ENCODE measurements at places on chromosomes 4 and X.
A peak's percentile ranks its signal among the peaks of the same experiment; 100 is the strongest.

GRCh38 chrX:32825009-32825408 is 386.3 kb downstream of the DMD start:
- DNase-seq, result no peak

GRCh38 chr4:169660929-169661328 is 40.6 kb downstream of the CLCN3 start:
- no peak for DNase-seq

- DNase-seq, result no peak
These were observed 353 bp upstream of the SMIM10 start for GRCh38 chrX:134990475-134990800.

GRCh38 chrX:35622040-35622439 is 176.1 kb upstream of the MAGEB16 start:
- no peak for DNase-seq

- DNase-seq, result no peak
These were observed 82.1 kb upstream of the GPC4 start for GRCh38 chrX:133497356-133497755.

- no peak for DNase-seq
These were observed 68.0 kb downstream of the TMA16 start for GRCh38 chr4:163562496-163562895.

GRCh38 chr4:153705743-153706468 is 21.8 kb downstream of the TLR2 start:
- no peak for DNase-seq

DNA sequence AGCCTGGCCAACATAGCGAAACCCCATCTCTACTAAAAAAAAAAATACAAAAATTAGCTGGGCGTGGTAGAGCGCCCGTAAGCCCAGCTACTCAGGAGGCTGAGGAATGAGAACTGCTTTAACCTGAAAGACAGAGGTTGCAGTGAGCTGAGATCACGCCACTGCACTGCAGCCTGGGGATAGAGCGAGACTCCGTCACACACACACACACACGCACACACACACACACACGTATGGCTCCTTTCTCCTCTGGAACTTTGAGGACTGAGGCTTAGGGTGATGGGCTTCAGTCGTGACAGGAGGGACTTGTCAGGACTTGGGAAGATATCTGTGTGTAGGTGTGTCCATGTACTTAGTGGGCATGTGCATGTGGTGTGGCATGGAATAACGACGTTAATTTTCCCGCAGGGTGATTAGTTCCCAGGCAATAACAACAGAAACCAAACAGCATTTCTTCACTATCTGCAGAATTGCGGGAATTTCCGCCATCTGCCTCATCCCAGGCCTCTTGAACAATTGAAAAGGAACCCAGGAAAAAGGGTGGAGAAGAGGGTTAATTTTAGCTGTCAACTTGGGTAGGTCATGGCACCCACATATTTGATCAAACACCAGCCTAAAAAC is 47.7 kb downstream of the RWDD4 start:
- no peak for DNase-seq

- peak; percentile 77 for DNase-seq
These were observed 189.9 kb downstream of the NWD2 start for GRCh38 chr4:37434469-37434868.

DNA sequence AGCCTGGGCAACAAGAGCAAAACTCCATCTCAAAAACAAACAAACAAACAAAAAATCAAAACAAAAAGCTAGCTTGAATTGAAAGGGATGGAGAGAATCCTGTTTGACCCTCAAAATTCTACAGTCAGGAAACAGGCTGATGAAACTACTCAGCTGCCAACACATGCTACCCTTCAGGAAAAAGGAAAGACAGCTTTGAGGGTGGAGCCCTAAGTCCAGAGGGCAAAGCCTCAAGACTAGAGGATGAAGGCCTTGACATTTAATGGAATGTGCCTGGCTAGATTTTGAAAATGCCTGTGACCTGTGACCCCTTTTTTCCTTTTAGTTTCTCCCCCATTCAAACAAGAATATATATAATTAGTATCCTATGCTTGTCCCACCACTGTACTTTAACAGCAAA is 27.1 kb downstream of the MORC4 start:
- DNase-seq, result no peak

GRCh38 chr4:39936565-39937418 is 40.9 kb downstream of the PDS5A start:
- DNase-seq, result no peak

DNA sequence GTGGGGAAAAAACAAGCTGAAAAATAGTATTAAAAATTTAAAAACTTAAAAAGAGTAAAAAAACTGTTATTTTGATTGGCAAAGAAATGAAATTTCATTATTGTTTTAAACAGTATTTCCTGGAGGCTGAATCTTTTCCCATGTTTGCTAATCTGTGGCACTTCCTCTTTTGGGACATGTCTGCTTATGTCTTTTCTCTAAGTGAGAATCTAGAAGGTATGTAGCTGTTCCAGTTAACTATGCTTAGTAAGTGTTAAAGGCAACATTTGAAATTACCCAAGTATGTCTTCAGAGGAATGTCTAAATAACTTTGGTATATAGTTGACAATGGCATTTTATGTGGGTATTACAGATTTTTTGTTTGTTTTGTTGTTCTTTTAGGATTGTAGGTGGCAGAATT is 81.6 kb upstream of the TBC1D9 start:
- DNase-seq, result no peak

GRCh38 chr4:141011901-141012315 is 121.4 kb downstream of the RNF150 start:
- no peak for DNase-seq

DNA sequence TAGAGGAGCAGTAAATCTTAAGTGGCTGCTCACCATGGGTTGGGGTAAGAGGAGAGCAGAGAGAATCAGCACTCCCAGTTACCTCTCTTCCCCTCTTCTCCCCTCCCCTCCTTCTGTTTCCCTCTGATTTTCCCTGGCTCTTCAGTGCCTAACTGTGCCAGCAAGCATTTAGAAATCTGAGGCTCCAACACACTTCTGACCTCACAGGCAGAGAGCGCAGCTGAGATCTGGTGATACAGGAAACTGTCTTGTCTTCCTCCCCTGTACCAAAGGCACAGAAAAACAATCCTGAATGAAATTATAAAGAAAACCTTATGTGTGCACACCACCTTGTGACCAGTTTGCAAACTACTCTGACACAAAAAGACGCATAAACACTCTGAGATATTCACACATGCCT is 82.4 kb upstream of the SMIM10 start:
- no peak for DNase-seq

DNA sequence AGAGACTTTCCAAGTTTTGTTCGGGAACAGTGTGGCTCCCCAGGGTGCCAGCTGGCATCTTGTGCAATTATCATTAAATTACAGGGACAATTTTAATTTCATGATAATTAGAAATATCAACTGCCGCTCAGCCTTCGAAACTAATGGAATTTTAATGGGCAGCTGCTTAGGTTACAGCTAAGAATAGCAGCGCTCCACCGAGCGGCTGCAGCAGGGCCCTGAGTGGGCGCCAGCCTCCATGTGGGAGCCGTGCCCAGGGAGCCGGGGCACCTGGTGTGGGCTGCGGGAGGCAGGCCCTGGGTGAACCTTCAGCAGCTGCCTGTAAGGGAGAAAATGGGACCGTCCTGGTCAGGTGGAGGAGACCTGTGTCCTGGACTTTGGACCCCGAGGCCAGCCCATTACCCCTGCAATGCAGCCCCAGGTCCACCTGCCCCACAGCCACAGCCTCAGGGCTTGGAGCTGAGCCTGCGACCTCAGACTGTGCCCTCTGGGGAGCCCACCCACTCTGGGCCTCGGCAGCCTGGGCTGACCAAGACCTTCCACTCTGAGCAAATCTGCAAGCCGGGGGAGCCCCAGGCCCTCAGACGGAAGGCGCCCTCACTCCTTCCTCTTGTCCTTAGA is 21.1 kb downstream of the MSANTD1 start:
- DNase-seq, result no peak

GRCh38 chr4:175970724-175971123 is 94.9 kb upstream of the WDR17 start:
- no peak for DNase-seq

DNA sequence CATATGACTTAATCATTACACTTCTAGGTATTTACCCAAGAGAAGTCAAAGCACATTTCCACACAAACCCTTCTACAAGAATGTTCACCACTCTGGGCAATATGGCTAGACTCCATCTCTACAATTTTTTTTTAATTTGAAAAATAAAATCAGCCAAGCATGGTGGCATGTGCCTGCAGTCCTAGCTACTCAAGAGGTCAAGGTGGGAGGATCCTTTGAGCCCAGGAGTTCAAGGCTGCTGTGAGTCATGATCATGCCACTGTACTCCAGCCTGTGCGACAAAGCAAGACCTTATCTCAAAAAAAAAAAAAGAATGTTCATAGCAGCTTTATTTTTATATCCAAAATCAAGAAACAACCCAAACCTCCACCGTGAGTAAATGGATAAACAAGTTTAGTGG is 70.3 kb upstream of the MBNL3 start:
- DNase-seq, result no peak

GRCh38 chr4:15382669-15383273 is 45.1 kb upstream of the C1QTNF7 start:
- DNase-seq, result no peak

DNA sequence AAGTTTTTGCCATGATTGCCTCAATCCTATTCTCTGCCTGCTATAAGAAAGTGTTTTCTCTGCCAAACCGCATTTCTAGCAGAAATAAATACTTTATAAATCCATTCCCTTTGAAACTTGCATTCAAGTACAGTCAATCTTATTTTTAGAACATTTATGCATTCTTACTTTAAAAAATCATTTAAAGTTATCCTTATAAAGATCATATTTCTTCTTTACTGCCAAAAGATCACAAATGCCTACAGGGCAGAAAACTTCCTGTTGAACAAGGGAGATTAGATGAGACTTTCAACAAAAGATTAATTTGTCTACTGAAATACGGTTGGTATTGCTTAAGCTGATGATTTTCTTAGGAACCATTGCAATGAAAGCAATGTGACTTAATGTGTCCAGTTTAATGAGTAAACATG is 207.2 kb upstream of the SLIT2 start:
- DNase-seq, result no peak

GRCh38 chr4:2954358-2955185 is 8.6 kb downstream of the NOP14 start:
- DNase-seq, result no peak

DNA sequence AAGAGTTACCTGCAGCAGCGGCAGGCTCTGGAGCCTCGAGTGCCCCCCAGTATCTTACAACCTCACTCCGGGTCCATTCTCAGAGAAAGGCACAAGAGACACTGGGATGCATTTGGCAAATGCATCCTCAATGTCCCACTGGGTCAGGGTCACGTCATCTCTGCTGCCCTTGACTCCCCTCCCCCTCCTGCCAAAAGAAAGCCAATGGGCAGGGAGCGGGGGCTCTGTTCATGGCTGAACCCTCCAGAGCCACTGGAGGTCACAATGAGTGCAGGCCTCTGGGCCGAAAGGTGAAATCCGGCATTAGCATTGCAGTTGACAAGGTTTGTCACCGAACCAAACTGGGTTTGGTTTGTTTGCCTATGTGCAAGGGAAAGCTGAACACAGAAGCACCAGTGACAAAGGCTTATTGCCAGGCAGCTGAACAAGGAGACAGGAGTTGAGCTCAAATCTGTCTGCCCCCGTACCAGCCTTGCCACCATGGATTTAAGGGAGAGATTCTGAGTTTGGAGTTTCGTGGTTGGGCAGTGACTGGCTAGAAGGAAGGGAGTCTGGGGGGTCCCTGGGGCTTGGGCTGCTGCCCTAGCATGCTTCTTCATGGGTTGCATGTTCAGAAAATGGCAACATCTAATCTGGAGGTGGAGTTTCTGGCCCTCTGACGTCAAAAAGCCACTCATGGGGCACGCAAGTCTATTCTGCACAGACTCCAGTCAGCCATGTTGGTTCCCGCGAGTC is 64.3 kb downstream of the HTRA3 start:
- no peak for DNase-seq

DNA sequence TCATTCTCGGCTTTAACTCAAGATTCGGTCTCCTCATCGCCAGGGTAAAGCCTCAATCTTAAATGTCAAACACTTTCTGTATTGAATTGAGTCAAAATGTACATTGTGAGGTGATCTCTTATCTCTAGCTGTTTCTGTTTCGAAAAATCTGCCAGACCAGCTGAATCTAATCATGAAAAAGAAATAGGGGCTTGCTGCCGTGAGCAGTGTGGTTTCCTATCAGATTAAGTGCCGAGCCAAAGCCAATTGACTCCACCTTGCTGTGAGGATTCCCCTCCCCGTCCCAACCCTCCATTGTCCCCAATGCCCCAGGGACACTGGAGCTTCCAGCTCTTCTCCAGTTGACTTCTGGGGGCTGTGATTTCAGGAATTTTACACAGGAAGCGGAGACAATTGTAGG is 12.5 kb upstream of the CRLF2 start:
- DNase-seq, result no peak

- no peak for DNase-seq
These were observed 66.5 kb downstream of the CHIC2 start for GRCh38 chr4:53997898-53998297.

- no peak for DNase-seq
These were observed 116.4 kb downstream of the PWWP3B start for GRCh38 chrX:106284431-106285025.

GRCh38 chr4:36285784-36286480 is 4.5 kb downstream of the DTHD1 start:
- DNase-seq, result peak; percentile 12

- DNase-seq, result no peak
These were observed 46.1 kb upstream of the MAGEC2 start for GRCh38 chrX:142251202-142251601.

DNA sequence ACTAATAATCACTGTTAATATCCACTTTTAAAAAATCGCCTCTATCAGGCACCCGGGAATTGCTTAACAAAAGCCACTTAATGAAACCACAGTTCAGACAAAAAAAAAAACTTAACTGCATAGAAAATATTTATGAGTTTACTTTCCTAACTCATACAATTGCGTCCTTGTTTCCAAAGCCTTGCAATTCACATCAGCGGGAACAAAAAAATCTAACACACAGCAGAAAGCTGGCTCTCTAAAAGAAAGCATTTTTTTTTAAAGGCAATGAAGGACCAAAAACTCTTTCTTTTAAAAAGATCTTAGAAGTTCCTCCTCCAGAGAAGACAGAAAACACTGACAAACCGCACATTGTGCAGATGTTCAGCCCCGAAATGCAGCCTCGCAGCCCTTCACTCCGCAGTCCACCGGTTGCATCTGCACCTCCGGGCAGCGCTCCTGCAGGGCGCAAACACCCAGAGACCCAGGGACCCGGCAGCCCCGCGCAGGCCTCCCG is 812 bp downstream of the FAT1 start:
- no peak for DNase-seq

DNA sequence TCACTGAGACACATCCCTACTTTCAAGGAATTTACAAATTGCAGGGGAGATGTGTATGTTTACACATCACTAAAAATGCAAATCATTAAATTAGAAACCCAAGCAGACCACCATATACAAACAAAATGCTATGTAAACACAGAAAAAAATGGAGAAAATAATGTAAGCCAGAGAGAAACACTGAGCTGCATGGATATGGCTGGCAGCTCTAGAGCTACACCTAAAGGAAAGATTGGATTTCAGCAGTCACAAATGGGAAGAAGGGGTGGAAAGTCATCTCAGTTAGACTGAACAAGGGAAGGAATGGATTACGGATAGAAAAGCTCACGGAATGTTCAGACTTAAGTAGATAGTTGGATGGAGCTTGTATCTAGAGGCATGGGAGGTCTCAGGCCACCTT is 186.3 kb downstream of the MOSPD2 start:
- DNase-seq, result no peak

All from large intestine (tissue), 12 donors.